ENCODE measurements at places on chromosomes 16 and 17.

DNA sequence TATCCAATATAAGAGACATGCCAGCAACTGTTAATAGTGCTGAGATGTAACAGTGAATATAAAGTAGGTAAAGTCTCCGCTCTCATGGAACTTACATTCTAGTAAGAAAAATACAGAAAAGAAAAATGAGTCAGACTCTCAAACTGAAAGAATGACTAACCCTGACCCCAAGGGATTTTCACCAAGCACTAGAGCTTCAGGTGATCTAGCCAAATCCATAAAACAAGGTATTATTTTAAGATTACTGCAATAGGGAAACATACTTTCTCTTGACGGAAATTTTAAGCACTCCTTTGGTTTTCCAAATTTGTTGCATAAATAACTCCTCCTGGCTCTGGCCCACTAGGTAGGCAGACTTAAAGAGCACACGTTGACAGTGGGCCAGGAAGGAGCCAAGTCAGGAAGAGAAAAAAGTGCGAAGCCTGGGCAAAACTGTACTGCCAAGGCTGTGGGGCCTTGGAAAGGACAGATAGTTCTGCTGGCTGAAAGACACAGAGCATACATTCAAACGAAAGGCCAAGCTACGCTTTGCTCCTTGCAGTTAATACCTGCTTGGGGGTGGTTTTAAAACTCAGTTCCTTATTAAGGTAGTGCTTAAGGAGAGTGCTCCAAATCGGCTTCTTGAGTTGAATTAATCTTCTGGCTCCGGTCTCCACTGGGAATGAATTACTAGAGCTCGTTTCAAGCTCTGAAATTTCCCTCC, 1.4 kb downstream of the GOT2 start:
- no peak for DNase-seq

DNA sequence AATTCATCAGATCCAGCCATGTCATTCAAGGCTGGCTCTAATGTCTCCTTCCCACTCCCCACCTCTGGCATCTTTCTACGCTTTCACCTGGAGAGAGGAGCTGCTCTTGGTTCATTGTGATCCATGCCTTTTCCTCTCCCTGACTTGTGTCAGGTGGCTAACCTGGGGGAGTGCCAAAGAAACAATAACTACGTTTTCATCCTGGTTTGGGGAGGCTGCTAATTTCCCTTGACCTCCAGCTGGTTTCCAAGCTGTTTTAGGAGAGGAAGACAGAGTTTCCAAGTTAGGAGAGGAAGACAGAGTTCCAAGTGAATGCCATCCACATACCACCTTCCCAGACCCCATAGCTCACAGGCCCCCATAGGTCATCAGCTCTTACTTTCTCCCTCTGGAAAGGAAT, 40.0 kb upstream of the HLF start:
- DNase-seq: no peak

- DNase-seq: no peak
These were observed 31.6 kb downstream of the AATF start for GRCh38 chr17:36980280-36980761.

GRCh38 chr17:5139458-5139732, 23.6 kb downstream of the USP6 start:
- no peak for DNase-seq

- no peak for DNase-seq
These were observed 29.4 kb downstream of the WIPF2 start for GRCh38 chr17:40248507-40248906.

DNA sequence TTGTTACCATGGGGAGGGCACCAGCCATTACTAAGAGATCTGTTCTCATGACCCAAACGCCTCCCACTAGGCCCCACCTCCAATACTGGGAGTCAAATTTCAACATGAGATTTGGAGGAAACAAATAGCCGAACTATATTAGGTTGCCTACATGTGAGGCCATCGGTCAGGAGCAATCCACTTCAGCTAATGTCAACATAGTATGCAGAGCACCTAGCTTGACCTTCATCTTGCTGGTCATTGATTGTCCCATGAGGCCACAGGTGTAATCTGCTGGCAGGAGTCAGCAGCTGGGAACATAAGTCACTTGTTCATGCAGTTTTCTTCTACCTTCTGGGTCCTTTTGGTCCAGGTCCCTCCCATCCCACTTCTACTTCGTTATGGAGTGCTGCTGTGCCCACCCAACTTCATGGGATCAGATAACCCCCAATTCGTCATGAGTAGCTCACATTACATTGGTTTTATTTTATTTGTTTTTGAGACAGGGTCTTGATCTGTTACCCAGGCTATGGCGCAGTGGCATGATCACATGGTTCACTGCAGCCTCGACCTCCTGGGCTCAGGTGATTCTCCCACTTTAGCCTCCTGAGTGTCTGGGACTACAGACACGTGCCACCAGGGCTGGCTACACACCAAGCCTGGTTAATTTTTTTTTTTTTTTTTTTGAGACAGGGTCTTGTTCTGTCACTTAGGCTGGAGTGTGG, 5.9 kb upstream of the KPNA2 start:
- DNase-seq: no peak

- DNase-seq: no peak
These were observed 6.7 kb upstream of the ABCC3 start for GRCh38 chr17:50627782-50628601.

DNA sequence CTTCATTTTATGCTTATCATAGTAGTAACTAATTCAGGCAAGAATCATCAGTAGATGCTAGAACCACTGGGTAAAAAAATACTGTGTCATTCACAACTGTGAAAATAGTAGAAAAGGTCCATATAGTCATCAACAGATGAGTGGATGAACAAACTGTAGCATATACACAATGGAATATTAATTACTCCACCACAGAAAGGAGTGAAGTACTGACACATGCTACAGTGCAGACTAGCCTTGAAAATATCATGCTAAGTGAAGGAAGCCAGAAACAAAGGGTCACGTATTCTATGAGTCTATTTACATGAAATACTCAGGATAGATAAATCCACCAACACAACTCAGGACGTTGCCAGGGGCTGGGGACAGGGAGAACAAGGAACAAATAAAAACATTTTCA, 13.3 kb downstream of the USP22 start:
- no peak for DNase-seq

DNA sequence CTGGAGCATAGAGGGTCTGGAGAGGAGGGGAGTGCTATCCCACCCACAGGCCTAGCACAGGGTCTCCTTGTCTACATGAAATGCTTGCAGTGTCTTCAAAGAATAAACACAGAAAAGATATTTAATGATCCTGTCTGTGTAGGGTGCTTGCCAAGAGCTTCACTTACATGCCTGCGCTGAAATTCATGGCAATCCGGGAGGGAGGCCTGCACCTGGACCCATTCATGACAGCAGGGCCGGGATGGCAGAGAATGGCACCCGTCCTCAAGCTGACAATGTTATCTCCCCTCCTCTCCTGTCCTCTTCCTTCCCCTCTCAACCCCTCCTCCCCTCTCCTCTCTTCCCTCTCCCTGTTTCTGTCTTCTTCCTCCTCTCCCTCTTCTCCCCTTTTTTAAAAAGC, 2.1 kb downstream of the ADGRG3 start:
- no peak for DNase-seq

GRCh38 chr16:72832621-72833248, 215.2 kb downstream of the ZFHX3 start:
- DNase-seq: peak; percentile 46

DNA sequence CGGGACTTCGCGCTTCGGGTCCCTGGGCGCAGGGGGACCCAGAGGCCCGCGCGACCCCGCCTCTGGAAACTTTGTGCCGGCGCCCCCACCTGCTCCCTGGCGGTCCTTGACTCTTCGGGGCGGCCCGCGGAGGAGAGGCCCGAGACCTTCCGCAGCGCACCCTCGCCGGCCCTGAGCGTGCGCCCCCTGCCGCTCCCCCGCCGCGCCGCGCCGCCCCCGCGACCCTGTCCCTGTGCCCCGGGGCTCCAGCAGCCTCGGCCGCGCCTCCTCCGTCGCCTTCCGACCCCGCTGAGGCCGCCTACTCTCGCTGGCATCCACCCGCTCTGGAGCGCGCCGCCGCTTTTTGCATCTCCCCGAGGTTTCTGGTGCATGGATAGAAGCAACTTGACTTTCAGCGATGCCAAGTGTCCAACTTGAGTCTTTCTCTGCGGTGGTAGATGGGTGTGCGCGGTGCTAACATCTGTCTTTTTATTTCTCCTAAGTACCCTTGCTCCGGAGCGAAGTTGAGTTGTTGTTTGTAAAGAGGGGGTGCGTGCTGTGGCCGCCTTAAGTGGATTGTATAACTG, 414 bp downstream of the DUSP14 start:
- peak; percentile 62 for DNase-seq

DNA sequence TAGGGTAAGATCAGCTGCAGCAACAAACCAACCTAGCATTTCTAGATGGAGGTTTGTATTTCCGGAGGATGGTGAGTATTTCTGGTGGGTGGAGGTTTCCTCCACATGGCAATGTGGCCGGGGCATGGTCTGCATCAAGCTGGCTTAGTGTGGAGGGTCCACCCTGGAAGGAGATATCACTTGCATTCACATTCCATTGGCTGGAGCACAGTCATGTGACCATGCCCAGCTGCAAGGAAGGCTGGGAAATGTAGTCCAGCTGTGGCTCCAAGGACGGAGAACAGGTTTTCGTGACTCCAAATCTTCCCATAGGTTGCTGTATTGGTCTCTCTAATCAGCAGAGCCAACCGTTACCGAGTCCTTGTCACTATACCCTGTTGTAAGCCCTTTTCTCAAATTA, 68.7 kb downstream of the RAI1 start:
- DNase-seq: no peak

GRCh38 chr17:66426397-66427033, 124.1 kb downstream of the PRKCA start:
- no peak for DNase-seq

GRCh38 chr16:24381470-24382118, 125.5 kb downstream of the CACNG3 start:
- no peak for DNase-seq

GRCh38 chr16:74608944-74609343, 2.0 kb upstream of the GLG1 start:
- no peak for DNase-seq

DNA sequence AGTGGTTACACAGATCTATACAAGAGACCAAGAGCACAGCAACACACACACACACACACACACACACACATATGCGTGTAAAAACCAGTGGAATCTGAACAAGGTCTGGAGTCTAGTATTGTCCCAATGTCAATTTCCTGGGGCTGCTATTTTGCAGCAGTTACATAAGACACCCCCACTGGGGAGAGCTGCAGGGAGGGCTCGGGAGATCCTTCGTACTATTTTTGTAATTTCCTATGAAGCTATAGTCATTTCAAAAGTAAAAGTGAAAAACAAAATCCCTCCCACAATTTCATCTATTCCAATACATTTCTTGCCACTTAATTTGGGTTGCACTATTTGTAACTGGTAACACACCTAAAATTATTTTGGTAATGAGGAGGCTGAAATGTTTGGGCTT, 68.5 kb downstream of the C16orf95 start:
- DNase-seq: no peak

GRCh38 chr16:73365016-73365551, 317.2 kb upstream of the ZFHX3 start:
- no peak for DNase-seq

DNA sequence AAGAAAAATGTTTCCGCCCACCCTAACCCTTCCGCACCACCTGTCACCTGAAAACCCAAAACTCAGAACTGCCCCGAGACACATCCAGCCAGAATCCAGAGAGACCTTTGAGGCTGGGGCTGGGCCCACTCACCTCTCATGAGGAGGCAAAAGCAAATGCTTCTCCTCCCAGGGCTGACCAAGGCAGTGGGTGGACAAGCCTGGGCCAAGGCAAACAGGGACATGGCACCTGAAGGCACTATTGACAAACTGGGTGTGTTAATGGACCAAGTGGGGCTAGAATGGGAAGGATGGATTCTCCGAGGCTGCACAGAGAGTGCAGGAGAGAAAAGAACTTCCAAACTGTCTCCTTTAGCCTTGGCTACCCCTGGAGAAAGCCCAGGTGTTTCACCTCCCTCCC, 54.4 kb downstream of the SOX9 start:
- no peak for DNase-seq

DNA sequence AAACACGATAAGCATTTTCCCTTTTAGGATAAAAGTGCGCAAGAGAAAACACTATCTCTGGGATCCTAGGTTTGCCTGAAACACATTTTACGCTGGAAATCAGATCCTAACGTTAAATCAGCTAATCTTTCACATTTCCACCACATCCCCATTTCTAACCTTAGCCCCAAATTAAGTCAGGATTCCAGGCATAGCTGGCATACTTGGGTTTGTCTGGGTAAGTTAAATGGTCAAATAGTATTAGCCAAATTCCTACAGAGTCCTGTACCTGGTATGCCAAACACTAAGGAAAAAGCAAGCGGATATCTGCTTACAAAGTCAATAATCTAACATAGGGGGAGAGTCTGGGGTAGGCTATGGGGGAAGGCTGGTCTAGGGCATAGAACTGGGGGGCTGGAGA, 557.4 kb upstream of the ZFHX3 start:
- no peak for DNase-seq

- no peak for DNase-seq
These were observed 18.3 kb downstream of the BCAS3 start for GRCh38 chr17:60695960-60696359.

DNA sequence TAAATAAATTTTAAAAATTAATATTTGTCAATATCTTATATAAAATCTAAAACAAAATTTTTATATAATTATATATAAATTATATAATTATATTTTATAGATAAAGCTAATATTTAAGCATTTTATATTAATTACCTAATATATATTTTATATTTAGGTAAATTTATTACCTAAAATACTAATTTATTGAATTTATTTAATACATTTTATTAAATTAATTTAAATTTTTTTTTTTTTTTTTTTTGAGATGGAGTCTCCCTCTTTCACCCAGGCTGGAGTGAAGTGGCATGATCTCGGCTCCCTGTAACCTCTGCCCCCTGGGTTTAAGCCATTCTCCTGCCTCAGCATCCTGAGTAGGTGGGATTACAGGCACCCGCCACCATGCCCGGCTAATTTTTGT, 22.4 kb downstream of the ATAD5 start:
- no peak for DNase-seq

GRCh38 chr16:84726079-84726668, 26.4 kb downstream of the USP10 start:
- DNase-seq: peak; percentile 42
